ENCODE measurements at places on chromosomes 11 and 22.

GRCh38 chr11:122937983-122938382 lies 43.7 kb downstream of the BSX start:
- DNase-seq: no peak

- DNase-seq: no peak
Observed at GRCh38 chr11:120842195-120842594, 181.7 kb upstream of the TBCEL start.

DNA sequence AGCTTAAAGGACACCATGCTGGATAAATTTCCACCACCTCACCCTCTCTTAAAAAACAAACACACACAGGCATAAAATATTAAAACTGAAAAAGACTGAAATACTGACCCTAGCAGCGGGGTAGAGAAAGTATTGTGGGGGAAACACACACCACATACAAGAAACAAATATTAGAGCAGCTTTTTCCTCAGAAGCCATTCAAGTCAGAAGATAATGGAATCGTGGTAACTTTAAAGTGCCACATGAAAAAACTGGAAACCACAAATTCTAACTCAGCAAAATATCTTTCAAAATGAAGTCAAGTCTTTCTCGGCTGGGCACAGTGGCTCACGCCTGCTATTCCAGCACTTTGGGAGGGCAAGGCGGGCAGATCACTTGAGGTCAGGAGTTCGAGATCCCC lies 223.2 kb downstream of the DYNC2H1 start:
- DNase-seq: no peak

- no peak for DNase-seq
Observed at GRCh38 chr11:44998051-44998450, 47.4 kb upstream of the TP53I11 start.

- DNase-seq: no peak
Observed at GRCh38 chr11:109939166-109939810, 153.9 kb upstream of the ZC3H12C start.

- peak; percentile 10 for DNase-seq
Observed at GRCh38 chr11:117087446-117087845, 10.8 kb downstream of the SIK3 start.

DNA sequence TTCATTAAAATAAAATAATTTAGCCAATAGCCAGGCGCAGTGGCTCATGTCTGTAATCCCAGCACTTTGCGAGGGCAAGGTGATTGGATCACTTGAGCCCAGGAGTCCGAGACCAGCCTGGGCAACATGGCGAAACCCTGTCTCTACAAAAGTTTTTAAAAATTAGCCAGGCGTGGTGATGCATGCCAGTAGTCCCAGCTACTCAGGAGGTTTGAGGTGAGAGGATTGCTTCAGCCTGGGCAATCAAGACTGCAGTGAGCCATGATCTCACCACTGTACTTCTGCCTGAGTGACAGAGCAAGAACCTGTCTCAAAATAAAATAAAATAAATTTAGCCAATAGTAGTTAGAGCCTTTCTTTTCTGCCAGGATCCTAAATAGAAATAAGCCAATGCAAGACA lies 12.2 kb downstream of the HPS5 start:
- DNase-seq: no peak

GRCh38 chr11:32400196-32400595 lies 35.1 kb downstream of the WT1 start:
- no peak for DNase-seq

DNA sequence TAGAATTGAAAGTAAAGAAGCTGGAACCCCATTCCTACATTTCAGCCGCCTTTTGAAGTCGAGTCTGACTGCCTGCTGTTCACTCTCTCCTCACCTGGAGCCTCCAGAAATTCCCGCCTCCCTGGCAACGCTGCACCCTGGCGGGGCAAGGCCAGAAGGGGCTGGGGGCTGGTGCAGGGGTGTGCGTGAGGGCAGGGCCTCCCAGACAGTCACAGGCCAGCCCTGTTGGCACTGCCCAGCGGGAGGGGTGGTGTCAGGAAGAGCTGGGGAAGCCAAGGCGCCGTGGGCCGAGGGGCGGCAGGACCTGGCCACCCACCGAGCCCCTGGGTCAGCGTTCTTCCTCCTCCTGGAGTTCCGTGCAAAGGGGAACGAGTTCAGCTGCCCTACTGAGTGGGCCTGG lies 123.2 kb downstream of the KCNQ1OT1 start:
- no peak for DNase-seq

DNA sequence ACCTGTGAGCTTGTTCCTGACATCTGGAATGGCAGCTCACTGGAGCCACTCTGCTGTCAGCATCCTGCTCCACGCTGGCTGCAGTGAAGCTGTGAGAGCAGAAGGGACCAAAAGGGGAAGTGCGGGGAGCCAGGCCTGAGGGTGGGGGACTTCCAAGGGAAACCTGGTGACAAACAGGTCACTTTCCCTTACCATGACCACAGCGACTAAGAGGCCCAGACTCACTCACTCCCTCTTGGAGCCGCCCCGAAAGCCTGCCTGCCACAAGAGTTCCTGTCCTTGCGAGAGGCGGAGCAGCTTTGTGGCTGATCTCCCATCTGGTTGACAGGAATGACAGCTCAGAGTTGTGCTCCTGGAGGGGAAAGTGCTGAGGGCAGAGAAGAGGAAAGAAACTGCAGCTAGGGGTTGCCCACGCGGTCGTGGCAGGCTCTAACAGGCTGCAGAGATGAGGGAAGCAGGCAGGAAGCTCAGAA lies 183.8 kb upstream of the NTM start:
- no peak for DNase-seq

- no peak for DNase-seq
Observed at GRCh38 chr11:97732011-97732632, 1288.6 kb upstream of the CNTN5 start.

DNA sequence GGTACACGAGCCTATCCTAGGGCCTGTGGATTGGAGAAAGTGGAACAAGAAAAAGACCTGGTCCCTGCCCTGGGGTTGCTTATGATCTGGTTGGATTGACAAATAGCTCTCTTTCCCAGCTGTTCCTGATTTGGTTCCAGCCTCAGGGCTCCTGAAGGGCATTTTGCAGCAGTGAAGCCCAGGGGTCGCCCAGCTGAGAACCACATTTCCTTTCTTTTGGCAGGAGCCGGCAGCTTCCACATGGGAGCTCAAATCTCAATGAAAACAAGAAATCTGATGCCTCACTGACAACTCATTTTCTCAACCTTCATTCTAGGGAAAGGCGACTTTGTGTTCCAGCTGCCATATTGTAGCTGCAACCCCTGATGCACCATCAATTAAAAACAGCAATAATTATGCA lies 140.6 kb upstream of the CADM1 start:
- no peak for DNase-seq

DNA sequence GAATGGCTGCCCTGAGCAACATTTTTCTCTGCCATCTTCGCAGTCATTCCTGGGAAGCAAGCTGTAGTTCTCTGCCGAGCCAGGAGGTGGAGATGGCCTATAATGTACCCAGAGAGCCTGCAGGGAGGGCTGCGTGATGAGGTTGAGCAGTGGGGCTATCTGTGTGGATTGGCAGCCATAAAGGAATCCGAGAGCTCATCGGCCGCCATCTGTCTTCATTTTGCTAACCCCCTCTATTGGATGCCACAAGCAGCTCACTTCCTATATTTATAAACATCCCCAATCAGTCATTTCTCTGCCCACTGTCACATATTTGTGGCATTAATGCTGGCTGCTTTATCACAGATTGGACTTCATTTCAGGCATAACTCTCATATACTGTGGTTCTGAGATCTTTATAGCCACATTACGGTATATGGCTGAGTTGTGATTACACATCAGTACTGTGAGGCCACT lies 209.5 kb downstream of the NTM start:
- DNase-seq: no peak

DNA sequence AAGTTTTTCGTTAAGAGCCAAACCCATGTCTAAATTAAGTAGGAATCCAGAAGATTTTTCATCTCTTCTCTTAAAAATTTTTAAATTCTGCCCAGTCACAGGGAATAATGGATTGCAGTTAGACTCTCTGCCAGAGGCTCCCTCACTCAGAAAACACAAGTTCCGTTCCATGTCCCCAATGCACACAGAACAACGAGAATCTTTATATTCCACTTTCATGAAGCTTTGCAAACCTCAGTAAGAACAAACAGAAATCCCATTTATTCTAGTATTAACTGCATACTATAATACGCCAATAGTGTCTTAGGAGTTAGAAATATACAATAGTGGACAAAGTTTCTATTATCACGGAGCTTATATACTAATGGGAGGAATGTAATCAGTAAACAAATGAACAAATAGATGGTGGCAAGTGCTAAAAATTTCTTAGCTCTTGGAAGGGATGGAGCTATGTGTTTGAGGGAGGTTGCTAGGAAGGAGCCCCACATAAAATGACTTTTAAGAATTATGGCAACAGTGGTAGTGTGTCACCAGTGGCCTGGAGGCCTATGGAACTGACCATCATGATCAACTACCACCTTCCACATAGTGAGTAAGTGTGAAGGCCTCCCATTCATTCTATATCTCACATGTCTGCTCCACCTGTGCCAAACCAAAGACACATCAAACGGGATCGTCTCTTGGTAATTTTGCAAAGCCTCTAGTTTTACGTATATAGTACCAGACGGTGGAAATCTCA lies 24.9 kb downstream of the PICALM start:
- DNase-seq: no peak

DNA sequence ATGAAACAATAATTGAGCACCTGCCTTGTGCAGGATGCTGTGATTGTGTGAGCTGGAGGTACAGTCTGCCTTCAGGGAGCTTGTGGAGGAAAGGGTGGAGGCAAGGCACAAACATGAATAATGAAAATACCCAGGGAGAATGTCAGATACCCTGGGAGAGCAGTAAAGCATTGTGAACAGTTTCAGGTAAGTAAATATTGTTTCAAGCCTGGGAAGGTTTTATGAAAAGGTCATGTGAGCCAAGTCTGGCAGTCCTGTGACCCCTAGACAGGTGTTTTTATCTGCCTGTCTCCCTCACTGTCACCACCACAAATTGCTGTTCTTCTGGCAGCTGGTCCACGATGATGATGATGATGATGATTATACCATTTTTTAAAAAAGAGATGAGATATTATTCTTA lies 32.0 kb downstream of the SPECC1L start:
- DNase-seq: no peak

GRCh38 chr11:59025097-59025496 lies 61.0 kb upstream of the GLYATL1B start:
- no peak for DNase-seq

GRCh38 chr11:118342503-118343161 lies at the start of gene CD3D:
TSS of gene CD3D (minus strand) at chr11:118342705. CDS start at chr11:118342607, 98 bp downstream.
- no peak for DNase-seq

- no peak for DNase-seq
Observed at GRCh38 chr11:115926138-115926537, 421.9 kb upstream of the CADM1 start.

GRCh38 chr11:87356428-87356827 lies 318.7 kb downstream of the TMEM135 start:
- DNase-seq: no peak

DNA sequence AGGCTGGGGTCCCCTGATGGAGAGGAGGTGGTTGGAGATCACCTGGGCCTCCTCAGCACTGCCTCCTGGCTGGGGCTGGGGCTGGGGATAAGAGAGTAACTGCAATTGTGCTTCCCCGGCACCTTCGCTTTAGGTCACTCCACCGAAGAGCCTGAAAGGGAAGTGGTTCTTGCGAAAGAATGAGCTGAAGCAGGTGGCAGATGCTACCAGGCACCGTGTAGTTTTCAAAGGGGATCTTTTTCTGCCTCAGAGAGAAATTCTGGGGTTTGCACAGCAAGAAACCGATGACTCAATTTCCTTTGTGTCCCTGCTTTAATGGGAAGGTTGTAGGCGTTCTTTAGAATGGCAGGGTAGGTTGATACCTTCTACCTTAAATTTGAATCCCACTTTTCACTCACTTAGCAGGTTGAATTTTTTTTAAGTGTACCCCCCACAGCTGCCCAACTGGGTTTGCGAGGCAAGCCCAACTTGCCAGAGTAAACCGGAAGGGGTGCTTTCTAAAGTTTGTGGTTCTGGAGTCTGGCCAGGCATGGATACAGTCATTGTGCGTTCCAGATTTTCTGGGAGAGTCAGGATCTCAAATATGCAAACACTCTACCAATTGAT lies 5.3 kb downstream of the CD44 start:
- no peak for DNase-seq
